ENCODE measurements at places on chromosomes 3 and 15.

GRCh38 chr3:106957029-106957428 is 420.2 kb upstream of the CCDC54 start:
- no peak for DNase-seq

- DNase-seq = peak; percentile 32
Observed at GRCh38 chr3:58333206-58334012, 717 bp downstream of the PXK start.

DNA sequence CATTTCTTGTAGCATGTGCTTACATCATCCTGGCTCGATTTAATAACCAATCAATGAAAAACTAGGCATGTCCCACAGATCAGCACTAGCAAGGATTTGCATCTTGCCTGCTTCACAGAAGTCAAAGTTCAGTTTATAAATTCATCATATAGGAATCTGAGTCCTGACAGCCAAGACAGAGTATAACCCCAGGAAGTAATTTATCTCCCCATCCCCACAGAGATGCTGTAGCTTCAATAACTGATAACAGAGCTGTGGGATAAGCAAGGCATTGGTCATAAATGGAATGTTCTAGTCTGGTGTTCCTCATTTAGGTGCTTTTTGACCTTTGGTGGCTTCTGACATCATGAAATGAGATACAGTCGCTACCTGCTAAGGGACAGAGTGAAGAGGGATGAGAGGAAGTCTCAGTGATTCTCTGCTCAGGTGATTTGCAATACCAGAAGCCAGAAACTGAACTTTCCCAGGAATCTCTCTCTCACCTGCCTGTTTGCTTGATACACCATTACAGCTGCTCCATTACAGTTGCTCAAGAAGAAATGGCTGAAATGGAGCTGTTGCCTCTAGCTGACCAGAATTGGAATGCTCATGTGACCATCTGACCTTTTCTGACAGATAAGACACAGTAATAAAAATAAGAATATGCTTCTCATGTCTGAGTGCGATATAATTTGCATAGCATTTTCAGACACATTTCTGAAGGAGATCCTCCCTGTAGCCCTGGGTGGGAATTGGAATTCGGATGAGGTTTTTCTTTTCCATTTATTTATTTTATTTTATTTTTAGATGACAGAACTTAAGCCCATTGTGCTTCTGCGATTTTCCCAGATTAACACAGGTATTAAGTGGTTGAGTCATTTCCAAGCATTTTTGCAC is 217.1 kb upstream of the KCNMB2 start:
- DNase-seq = no peak

GRCh38 chr3:36919439-36920160 is 25.3 kb downstream of the TRANK1 start:
- DNase-seq = no peak

GRCh38 chr3:183812761-183813445 is 12.5 kb downstream of the MAP6D1 start:
- DNase-seq = peak; percentile 52

DNA sequence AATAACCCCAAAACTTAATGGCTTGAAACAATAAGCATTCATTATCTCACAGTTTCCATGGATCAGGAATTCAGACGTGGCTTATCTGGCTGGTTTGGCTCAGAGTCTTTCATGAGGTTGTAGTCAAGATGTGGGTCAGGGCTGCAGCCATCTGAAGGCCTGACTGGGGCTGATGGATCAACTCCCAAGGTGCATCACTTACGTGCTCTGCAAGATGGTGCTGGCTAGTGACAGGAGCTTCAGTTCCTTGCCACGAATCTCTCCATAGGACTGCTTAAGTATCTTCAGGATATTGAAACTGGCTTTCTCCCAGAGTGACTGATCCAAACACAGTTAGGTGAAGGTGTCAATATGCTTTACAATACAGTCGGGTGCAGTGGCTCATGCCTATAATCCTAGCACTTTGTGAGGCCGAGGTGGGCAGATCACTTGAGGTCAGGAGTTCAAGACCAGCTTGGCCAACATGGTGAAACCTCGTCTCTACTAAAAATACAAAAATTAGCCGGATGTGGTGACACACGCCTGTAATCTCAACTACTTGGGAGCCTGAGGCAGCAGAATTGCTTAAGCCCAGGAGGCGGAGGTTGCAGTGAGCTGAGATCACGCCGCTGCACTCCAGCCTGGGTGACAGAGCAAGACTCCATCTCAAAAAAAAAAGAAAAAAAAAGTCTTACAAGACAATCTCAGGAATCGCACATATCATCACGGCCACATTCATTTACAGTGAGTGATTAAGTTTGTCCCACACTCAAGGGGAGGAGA is 28.5 kb upstream of the PTPRG start:
- DNase-seq = no peak

GRCh38 chr3:187013159-187013716 is 82.9 kb downstream of the ST6GAL1 start:
- DNase-seq = peak; percentile 21

GRCh38 chr15:28990390-28990789 is 104.6 kb downstream of the APBA2 start:
- DNase-seq = no peak

DNA sequence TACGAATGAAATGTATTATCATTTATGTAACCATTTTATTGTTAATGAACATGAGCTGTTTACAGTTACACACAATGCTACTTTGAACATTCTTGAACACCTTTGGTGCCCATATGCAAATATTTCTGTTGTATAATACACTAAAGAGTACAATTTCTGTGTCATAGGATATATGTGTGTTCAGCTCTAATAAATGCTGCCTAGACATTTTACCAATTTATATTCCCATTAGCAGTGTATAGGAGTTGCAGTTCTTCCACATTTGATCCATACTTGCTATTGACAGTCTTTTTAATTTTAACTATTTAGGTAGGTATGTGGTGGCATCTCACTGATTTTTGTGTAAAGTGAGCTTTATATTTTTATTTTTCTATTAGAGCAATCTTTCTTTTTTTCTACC is 331.8 kb downstream of the ZIC1 start:
- DNase-seq = no peak

DNA sequence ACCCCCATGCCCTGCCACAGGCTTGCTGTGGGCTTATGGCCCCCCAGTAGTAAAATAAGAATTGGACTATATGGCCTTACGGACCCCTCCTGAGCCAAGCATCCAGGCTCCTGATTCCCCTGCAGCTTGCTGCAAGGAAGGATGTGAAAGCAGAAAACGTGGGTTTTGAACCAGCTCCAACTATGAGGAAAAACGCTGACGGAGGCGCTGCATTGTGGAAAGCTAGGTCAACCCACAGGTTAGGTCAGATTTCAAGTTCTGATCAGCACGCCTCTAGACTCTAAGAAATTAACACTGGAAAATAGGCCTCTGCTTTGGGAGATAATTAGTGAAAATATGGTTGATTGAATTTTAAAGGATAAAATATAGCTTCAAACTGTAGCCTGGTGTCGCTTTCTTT is 195.4 kb upstream of the HES1 start:
- no peak for DNase-seq
